ENCODE measurements at places on chromosomes 5 and 9.
A peak's percentile ranks its signal among the peaks of the same experiment; 100 is the strongest.

- DNase-seq = no peak
Observed at GRCh38 chr5:131482617-131483016, 152.4 kb downstream of the RAPGEF6 start.

GRCh38 chr5:91225848-91226686 is 157.1 kb downstream of the ARRDC3 start:
- DNase-seq = peak; percentile 4

DNA sequence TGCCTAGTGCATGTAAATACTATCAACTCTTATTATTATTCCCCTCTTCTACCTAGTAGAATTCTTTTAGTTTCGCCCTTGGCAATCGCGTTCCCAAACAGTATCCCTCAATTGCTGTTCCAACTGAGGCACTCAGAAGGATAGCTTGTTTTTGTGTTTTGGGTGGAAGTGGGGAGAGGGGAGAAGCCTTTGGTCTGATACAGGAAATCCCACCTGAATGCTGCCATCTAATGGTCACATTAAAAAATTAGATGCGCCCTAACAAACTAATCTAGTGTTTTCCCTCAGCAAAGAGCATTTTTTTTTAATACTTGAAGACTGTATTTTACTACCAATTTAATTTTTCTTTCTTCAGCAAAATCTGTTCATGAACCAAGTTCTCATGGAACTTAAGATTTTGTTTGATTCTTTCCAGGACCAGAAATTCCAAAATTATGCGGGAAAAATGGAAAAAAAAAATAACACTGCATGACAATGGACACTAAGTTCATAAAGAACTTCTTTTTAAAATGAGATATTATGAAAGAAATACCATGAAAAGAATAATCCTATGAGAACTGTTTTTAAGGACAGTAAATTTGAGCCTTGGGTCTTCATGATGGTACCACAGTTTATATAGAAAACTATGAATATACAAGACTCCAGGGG is 22.2 kb upstream of the GLDC start:
- no peak for DNase-seq

- DNase-seq = no peak
Observed at GRCh38 chr5:37319037-37319782, 51.7 kb downstream of the NUP155 start.

- DNase-seq = no peak
Observed at GRCh38 chr5:166123717-166124116, 2167.7 kb upstream of the WWC1 start.

DNA sequence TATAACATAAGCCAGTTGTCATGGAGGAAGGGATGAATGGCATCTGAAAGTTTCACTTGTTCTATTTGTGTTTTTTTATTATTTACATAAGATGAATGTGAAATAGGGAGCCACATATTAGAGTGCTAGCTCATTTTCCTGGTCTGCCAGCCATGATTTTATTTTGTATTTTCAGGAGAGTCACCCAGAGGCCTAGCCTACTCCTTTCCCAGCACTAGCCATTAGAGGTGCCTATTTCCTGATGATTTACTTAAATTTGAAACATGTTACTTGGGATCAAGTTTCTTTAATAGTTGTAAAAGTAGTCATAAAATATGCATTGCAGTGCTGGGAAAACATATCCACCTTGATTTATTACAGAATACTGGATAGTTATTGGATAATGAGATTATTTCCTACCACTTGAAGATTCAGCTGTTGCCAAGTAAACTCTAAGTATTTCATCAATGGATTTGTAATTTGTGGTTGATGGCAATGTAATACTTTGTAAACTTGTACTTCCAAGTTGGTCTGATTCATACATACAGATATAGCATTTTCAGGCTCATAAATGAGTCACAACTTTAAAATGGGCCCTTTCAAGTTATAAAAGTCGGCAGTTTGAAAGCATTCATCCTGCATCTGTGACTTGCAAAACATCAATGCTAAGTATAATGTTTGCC is 50.8 kb downstream of the KCNN2 start:
- no peak for DNase-seq

- no peak for DNase-seq
Observed at GRCh38 chr5:10046676-10047075, 203.0 kb downstream of the ATPSCKMT start.

GRCh38 chr9:85469041-85469440 is 272.7 kb downstream of the AGTPBP1 start:
- no peak for DNase-seq

GRCh38 chr5:32058101-32058500 is 116.0 kb downstream of the GOLPH3 start:
- no peak for DNase-seq

DNA sequence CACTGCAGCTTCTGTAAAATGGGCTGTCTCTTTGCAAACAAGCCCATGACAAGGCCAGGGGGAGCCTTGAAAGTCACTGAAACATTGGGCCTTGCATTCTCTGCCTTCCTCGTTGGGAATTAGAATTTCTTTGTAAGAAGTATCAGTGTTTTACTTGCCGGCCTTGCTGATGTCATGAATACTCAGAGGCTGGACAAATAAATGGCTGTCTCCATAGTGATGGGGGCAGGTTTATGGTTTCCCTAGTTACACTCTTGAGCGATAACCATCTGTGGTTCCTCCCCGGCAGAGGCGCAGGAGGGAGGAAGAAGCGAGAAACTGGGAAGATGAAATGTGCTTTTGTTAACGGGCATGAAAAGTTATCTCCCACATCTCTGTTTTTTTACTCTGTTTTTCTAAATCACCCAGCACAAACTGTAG is 272.7 kb upstream of the PANK3 start:
- no peak for DNase-seq

DNA sequence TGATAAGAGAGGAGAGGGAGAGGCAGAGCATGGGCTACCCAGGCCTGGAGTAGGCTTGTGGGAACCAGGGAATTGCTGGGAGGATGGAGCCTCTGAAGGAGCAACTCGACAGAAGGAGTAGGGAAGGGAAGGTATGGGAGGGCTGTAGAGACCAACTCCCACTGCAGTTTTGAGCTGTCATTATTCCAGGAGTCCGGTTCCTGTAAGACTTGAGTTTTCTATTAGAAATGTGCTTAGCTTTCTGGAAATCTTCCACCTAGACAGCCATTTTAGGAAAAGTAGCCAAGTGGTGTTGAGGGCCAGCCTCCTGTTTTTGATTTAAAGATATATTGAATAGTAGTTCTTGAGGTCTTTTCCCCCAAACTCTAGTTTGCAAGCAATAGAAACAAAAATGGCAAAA is 323.5 kb downstream of the LRRC70 start:
- no peak for DNase-seq

- DNase-seq = no peak
Observed at GRCh38 chr9:98658951-98659351, 49.8 kb downstream of the GABBR2 start.

DNA sequence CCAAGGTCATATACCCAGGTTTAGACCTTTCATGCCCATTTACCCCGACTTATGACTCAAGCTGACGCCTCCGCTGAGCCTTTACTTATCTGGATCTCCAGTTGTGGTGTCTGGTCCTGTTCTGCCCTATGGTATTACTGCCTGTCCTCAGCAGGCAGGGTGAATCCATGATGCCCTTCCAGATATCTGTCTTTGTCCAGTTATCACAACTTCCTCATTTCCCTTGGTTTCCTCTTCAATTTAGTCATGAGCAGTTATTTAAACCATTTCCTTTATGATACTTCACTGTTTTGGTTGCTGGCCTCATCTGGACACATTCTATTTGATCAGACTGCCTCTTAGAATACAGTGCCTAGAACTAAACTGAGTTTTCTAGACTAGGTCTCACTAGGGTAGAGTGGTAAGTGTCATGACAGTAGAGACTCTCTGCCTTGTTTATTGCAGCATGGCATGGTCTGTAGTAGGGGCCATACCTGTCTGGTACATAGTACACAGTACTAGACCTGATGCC is 93.3 kb downstream of the MELK start:
- DNase-seq = no peak

DNA sequence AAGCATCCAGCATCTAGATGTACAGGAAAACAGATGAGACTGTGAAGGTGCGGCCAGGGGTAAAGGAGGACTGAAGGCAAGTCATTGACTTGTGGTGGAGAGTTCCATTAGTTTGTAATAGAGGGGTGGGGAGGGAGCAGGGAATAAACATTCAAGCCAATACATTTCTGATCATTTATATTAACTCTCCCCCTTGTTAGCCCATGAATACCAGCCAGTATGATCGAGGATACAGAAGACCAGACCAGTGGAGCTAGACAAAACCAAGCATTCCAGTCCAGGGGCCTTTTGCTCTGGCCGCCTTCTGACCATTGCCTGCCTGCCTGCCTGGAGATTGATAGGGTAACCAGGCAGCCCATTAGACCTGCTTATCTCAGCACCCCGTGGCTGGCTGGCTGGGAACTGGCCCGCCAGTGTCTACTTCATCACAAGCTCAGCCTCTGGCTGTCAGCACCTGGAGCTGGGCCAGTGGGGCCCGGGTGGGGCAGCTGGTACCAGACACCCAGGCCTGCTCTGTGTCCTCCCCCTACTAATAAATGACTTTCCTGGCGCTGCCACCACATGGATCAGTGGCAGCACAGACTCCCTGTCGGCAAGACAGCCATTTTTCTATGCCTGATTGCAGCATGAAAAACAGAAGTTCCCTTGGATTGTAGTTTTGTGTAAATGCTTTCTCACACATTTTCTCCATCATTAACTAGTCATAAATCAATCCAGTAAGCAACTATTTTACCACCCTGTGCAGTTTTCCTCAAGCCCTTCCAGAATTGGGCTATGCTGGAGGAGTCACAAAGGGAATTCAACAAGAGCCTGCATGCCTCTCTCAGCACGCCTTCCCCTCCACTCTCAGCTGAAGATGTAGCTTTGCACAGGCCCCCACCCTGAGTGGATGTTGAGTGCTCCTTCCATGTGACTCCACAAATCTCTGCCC is 181.3 kb downstream of the SNCAIP start:
- DNase-seq = no peak

- DNase-seq = no peak
Observed at GRCh38 chr5:135216471-135217343, 182.3 kb downstream of the MACROH2A1 start.

DNA sequence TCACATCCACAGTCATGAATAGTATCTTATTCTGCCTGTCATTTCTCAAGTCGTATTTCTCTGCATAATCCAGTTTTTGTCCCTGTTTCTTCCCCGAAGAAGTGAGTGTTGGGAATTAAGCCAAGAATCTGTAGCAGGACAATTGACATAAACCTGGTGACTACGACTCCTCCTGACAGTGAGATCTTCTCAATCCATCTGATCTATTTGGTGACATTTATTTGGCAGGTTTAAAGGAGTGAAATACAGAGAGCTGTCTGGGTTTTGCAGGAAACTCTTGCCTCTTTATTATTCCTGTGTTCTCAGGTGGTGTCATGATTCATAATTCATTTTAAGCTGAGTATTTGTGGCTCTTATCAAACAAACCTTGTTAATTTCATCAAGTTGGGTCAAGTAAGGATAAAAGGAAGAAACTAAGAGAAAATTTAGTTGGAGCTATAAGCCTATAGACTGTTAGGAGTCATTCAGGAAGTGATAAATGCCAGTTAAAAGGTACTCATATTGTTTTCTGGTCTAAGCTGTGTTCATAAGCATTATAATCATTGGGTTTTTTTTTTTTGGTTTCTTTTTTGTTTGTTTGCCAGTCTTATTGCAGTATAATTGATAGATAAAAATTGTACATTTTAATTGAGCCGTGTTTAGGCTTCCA is 95.9 kb upstream of the PCSK1 start:
- DNase-seq = no peak

- DNase-seq = no peak
Observed at GRCh38 chr5:95620870-95621838, 1.3 kb downstream of the GPR150 start.
